AG08395 (cell line): ENCODE measurements at places on chromosomes 16 and 17.
A peak's percentile ranks its signal among the peaks of the same experiment; 100 is the strongest.

- DNase-seq: no peak
Observed at GRCh38 chr16:53305743-53306142, 128.5 kb upstream of the RBL2 start.

DNA sequence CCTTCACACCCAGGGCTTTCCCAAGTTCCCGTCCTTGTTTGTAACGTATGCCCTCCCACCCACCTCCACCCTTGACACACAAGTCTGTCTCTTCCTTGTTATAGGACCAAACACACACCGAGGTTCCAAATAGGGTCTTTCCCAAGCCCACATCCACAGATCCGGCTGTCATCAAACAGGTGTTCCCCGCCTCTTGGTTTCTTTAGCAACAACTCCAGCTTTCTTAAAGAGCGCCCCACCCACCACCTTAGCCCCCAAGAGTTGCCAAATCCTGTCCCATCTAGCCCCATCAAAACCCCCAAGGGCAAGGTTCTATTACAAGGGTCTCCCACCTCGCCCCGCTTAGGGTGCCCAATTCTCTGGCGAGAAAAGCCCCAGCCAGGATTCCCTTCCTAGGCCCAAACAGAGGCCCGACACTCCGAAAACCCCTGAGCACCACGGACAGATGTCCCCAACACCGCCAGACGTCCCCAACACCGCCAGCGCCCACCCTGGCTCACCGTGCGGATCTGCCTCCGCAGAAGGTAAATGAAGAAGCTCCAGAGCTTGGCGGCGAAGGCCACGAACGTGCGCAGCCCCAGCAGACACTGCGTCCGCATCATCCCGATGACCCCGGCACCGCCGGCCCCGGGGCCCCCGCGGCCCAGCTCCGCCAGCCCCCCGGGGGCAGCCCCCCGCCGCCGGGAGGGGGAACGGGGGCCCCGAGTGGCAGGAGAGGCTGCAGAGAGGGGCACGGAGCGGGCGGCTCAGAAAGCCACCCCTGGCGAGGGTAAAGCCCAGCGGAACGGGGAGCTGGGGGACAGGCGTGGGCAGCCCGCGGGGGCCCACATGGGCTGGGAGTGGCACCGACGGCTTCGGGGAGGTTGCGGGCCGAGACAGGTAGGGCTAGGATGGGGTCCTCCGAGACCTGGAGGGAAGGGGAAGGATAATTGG is 573 bp downstream of the CTDNEP1 start:
- no peak for DNase-seq

DNA sequence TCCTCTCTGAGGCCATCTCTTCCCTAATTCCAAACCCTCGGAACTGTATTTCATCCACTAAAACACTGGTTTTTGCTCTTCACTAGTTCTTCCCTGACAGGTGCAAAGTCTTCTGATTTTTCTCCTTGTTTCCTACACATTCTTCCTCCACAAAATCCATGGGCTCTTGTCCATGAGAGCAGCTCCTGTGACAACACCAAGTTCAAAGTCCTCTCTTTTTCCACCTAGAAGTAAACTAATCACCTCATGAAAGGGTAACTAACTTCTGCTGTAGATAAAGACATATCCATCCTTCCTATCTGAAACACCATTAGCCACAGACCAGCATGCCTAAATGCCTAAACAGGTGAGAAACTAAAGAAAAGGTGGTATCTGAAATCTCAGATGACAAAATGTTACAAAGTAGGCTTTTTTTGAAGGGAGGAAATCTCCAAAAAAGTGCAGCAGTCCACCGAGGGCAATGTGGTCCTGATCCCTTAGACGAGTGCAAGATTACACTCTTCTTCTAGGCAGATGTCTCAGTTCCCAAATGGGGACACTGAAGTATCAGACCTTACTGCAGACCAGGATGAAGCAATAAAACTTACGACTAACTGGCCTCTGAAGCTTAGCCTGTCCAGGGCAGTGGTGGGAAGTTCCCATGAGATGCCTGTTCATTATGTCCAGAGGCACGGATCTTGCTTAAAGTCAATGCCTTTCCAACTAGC is 2.8 kb downstream of the PIP4K2B start:
- no peak for DNase-seq

GRCh38 chr16:67677712-67678111 is 11.1 kb downstream of the C16orf86 start:
- DNase-seq: no peak

- no peak for DNase-seq
Observed at GRCh38 chr17:61349350-61349749, 50.3 kb upstream of the TBX2 start.

DNA sequence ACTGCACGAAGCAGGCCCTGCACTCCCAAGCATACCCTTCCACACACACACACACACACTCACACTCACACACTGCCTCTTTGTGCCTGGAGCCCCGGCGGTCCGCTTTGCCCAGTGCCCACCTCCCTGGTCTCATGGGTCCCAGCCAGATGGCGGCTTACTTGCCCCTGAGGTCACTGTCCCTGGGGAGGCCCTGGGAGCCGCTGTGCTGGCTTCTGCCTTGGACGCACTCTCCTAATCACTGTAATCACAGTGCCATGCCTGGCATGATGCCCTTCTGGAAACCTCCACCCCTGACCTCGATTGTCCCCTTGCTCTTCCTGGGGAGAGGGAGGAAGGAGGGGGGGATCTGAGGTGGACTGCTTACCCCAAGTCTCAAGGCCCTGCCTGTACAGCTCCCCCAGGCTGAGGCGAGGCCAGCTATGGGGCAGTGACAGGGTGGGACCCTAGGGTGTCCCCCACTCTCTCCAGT is 36.0 kb downstream of the ARHGAP23 start:
- DNase-seq: peak; percentile 52

- no peak for DNase-seq
Observed at GRCh38 chr16:89696670-89697128, 4.8 kb downstream of the SPATA2L start.

GRCh38 chr16:65312795-65313194 is 190.9 kb upstream of the CDH11 start:
- DNase-seq: peak; percentile 24

DNA sequence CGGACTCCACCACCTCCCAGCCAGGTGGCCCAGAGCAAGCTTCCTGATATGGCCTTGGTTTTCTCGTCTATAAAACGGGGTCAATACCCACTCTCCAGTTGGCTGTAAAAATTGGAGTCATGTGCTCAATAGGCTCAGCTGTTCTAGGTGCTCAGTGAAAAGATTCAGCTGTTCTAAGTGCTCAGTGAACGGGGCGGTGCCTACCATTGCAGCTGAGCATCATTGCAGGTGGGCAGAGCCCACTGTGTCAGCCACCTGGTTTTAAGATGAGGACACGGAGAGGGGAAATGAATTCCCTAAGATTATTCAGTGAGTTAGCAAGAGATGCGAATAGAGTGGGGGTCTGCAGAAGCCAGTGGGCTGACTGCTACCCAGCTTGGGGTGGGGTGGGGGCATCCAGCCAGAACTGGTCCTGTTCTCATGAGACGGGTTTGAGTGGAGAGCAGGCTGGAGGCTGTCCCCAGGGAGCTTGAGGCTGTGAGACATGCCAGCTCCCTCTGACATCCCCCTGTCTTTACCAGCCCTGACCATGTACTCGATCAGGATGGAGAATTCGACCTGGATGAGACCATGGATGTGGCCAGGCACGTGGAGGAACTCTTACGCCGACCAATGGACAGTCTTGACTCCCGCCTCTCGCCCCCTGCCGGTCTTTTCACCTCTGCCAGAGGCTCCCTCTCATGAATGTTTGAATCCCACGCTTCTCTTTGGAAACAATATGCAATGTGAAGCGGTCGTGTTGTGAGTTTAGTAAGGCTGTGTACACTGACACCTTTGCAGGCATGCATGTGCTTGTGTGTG is 21.9 kb downstream of the STAT5A start:
- no peak for DNase-seq

GRCh38 chr17:35460354-35460851 is 11.8 kb upstream of the SLFN13 start:
- DNase-seq: no peak

DNA sequence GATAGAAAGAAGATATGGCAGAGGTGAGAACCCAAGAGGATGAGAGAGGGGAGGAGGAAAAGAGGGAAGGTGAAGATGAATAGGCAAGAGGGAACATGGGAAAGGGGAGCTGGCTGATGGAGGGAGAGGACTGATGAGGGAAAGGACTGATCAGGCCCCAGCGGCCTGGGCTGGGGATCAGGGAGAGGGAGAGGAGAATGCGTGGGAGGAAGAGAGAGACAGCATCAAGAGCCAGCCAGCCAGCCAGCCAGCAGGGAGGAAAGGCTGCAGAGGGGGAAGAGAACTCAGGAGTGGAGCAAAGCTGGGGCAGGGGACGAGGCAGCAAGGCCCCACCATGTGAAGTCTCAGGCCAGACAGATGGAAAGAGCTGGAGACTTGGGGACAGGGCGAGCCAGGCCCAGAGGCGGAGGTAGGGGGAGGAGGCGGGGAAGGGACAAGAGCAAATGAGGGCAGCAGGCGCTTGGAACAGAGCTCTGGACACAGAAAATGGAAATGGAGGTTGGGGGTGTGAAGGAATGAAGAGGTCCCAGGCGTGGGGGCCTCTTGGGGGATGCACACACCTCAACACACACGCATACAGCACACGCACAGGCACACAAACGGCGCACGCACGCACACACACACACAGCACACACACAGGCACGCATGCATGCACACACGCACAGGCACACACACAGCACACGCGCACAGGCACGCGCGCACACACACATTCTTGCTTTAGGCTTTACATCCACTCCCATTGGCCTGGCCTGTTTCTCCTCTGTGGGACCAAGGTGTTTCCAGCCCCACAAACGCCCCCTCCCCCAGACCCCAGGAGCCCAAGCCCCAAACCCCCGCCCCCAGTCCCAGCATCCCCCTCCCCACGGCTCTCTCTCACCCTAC is 12.3 kb downstream of the DLG4 start:
- DNase-seq: no peak

DNA sequence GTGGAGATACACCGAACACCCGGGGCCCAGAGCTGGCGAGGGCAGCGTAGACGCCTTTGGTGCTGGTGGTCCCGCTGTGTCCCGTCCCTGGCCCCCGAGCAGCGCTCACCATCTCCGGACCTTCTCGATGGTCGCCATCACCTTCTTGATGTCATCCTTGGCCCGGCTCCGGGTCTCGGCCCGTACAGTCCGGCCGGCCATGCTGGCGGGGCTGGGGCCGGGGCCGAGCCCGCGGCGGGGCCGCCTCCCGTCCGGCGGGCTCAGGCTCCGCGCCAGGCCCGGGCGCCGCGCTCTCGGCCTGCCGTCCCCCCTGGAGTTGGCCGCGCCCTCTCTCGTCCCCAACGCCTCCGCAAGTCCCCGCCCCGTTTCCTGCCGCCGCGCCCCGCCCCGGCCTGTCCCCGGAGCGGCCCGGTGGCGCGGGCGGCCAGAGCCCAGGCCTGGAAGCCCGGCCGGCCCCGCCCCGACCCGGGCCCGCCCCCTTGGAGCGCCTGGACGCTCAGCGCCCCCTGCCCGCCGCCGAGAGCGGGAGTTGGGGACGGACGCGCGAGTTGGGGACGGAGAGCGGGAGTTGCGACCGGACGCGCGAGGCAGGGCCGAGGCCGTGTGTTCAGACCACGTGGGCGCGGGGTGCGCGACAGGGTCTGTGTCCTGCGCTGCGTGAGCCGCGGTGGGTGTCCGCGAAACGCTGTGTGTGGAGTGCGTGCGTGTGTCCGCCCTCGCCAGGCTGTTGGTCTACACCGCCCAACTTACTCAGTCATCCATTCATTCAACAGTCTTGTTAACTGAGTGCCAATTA is at the start of gene BCL7C:
Gene BCL7C, minus strand, starts transcription at position 334 of the 796 bp plus-strand sequence. Its CDS starts 133 bp downstream, at position 201.
- DNase-seq: peak; percentile 85

- no peak for DNase-seq
Observed at GRCh38 chr16:64390102-64390501, 731.8 kb downstream of the CDH11 start.

DNA sequence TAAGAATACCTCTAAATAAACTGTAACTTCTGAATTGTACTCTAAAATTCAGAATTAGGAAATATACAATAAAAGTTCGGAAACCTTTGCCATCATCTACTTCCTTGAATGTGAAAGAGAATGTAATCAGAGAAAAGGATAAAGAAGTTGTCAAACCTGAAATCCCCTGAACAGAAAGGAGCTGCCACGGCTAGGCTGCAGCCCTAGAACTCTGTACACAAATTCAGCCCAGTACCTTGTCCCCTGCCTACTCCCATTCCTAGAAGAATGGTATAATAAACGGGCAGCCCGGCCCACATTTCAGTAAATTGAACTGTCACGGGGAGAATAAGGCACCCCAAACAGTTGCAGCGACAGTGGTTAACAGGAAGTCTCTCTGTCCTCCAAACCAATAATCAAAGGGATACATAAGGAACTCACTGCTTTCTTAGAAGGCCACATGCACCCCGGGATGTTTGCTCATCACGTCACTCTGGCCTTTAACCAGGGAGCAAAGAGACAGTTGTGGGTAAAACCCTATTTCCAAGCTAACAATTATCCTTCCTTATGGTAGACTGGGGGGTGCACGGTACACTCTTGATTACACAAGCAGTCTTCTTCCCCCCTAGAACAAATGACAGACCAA is 24.3 kb upstream of the RFFL start:
- DNase-seq: peak; percentile 4

GRCh38 chr16:80806927-80807340 is 2.5 kb upstream of the CDYL2 start:
- peak; percentile 22 for DNase-seq

- no peak for DNase-seq
Observed at GRCh38 chr16:13781575-13782338, 138.2 kb upstream of the ERCC4 start.

DNA sequence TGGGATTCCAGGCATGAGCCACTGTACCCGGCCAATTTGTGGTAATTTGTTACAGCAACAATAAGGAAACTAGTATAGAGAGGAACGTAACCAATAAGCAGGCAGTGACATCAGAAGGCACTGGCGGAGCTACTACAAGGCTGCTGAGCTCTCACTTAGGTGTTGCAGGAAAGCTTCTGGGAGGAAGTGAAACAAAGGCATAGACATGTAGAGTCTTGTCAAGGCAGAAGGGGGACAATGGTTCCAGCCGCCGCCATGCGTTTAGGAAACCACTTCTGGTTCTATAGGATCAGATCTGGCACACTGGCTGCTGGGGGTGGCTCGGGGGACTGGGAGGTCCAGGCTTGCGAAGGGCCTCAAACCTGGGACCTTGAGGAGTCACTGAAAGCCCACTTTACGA is 9.4 kb upstream of the CPSF4L start:
- DNase-seq: no peak

DNA sequence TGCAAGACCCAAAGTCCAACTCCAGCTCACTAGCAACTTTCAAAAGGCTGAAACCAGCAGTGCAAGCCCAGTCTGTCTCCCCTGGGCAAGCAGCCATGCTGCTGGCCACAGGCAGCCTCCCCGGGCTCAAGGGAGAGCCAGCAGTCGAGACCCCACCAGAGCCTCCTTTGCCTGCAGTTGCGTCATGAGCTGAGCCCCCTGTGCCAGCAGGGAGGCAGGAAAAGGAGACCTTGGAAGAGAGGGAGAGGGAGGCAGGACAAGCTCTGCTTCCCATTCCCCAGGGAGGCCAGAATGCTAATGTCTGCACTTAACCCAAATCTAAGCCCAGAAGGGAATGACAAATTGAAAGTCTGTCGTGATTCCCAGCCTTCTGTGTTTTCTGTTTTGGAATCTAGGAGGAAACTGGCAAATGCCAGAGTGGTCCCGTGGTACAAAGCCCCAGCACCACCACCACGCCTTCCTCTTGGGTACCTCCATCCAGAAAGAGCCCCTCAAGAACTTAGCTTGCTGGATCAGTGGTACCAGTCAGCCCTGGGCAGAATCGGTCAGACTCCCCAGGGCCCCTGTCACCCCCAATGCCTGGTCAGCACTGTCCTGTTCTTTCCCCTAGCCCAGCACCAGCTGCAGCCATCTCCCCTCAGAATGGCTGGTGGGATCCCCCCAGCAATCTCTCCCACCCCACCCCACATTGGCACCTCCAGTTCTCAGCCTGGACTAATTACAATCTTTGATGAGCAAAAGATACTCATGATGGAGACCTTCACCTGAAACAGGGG is 99.3 kb upstream of the TNRC6C start:
- DNase-seq: no peak

- peak; percentile 98 for DNase-seq
Observed at GRCh38 chr16:67311607-67312488, 14.7 kb downstream of the KCTD19 start.
